ENCODE measurements at places on chromosomes 11 and 22.

DNA sequence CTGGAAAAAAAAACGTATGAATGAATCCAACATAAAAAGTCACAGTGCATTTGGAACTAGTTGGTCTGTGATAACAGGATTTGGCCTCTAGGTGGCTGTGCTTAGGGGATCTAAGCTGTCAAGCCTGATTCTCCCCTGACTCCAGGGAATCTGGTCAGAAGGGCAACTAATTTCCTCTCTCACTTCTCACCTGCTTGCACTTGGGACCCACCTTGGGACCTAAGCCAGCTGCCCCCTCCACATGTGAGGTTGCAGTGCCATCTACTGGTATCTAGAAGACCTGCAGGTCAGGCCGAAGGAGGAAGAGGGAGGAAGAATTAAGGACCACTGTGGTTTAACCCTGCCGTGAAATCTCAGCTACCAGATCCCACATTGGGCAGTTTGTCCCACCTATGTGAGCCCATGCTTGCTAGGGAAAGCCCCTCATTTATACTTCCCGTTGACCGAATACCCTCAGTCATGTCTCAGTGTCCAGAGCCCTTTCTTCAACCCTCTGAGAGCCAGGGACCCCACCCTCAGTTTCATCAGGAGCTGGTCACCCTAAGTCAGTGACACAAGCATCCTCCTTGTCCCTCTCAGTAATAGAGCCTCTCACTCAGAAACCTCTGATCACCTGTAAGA lies 33.2 kb upstream of the CAVIN3 start:
- peak; percentile 41 for DNase-seq

GRCh38 chr11:109155291-109155690 lies 266.7 kb upstream of the C11orf87 start:
- DNase-seq = no peak

DNA sequence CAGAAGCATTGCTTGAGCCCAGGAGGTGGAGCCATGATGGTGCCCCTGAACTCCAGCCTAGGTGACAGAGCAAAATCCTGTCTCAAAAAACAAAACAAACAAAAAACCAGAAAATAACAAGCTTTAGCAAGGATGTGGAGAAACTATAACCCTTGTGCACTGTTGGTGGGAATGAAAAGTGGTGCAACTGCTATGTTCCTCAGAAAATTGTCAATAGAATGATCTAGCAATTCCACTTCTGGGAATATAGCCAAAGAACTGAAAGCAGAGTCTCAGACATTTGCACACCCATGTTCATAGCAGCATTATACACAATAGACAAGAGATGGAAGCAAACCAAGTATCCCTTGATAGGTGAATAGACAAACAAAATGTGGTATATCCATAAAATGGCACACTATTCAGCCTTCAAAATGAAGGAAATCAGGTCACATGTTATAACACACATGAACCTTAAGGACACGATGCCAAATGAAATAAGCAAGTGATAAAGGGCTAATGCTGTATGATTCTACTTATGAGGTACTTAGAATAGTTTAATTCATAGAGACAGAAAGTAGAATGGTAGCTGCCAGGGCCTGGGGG lies 15.9 kb downstream of the KLHL22 start:
- DNase-seq = no peak

DNA sequence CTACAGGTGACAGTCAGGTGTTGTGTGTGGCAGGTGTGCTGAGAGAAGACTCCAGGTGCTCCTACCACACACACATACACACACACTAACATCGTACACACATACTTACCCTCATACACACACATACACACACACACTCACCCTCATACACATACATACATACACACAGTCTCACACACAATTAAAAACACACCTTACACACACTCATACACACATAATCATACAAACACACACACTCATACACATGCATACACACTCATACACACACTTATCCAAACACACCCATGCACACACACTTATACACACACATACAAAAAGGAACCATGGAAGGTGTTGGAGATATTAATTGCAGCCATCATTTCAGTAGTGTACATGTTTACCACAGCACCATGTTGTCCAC lies 4.6 kb downstream of the KRTAP5-3 start:
- no peak for DNase-seq

- no peak for DNase-seq
Measured at GRCh38 chr11:117730208-117730800, 66.7 kb downstream of the DSCAML1 start.

DNA sequence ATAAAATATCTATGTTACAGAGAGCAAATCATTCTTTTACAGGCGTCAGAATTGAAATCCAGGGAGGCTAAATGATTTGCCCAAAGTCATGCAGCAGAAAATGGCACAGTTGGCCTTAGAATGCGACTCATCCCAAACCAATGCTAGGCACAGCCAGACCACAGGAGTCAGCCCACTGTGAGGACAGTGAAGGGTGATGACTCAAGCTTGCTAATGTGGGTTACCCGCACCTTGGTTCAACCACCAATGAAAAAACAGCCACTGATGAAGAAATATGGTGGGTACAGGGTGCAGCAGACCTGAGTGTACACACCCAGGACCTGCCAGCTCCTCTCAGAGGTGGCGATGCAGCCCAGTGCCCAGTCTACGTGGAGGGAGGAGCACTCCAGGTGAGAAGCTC lies 89.7 kb downstream of the ZC3H12C start:
- no peak for DNase-seq

- no peak for DNase-seq
Measured at GRCh38 chr11:99422581-99423427, 402.1 kb downstream of the CNTN5 start.

GRCh38 chr11:1652026-1652425 lies 22.5 kb downstream of the KRTAP5-5 start:
- no peak for DNase-seq

DNA sequence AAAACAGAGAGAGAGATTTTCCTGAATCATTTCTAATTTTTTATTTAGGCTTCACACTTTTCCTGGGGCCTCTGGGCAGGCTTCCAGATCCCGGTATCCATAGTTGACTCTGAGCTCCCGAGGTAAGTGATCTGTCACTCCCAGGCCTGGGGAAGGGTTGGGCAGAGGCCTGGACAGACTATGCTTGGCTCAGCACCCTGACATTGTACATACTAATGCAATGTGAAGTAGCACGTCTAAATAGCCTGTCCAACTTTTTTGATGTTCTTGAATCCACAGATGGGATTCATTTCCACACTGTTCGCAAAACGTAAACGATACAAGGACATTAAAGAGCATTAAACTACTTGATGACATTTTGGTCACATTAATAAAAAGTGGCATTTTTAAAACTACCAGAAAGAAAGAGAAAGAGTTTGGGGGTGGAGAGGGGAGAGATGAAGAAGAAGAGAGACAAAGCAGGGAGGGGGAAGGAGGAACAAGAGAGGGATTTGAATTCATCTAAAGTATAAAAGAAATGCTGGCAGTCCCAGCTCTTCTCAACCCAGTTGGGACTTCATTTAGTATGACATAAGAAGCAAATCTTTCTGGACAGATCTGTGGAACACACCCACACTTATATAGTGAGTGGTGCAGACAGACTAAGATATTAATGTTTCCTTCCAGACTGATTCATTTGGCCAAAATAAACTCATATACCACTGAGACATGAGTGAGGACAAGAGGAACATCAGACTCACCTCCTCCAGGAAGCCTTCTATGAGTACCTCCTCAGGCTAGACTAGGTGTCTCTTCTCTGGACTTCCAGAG lies 514.2 kb downstream of the SOX6 start:
- no peak for DNase-seq

GRCh38 chr11:2863276-2863618 lies 22.3 kb downstream of the CDKN1C start:
- no peak for DNase-seq

GRCh38 chr11:73995731-73996130 lies 13.1 kb upstream of the UCP2 start:
- no peak for DNase-seq
